ENCODE measurements at places on chromosomes 11 and 22. TPM values are rescaled to one million over a fixed set of nuclear protein-coding genes. Genes with fewer than 3 reads are reported as not detected.
A peak's percentile ranks its signal among the peaks of the same experiment; 100 is the strongest.

PRR33 gene
- polyA plus RNA-seq = not detected

RRM1 gene
- polyA plus RNA-seq = 25.9 TPM

CBY1 gene
- polyA plus RNA-seq = 4.5 TPM

- H3K36me3 ChIP-seq = no peaks in the 10 kb centered on the region
- peaks cover 10% of the 10 kb centered on the region for H3K4me1 ChIP-seq
- no peak overlapping the region for H3K27ac ChIP-seq
- no peak overlapping the region for H3K4me3 ChIP-seq
- peaks cover 4% of the 10 kb centered on the region for H3K27me3 ChIP-seq
- DNase-seq = no peak
Observed at GRCh38 chr11:70250876-70251658, 19.4 kb upstream of the PPFIA1 start.

EXPH5 gene
- 1.0 TPM for polyA plus RNA-seq

DNA sequence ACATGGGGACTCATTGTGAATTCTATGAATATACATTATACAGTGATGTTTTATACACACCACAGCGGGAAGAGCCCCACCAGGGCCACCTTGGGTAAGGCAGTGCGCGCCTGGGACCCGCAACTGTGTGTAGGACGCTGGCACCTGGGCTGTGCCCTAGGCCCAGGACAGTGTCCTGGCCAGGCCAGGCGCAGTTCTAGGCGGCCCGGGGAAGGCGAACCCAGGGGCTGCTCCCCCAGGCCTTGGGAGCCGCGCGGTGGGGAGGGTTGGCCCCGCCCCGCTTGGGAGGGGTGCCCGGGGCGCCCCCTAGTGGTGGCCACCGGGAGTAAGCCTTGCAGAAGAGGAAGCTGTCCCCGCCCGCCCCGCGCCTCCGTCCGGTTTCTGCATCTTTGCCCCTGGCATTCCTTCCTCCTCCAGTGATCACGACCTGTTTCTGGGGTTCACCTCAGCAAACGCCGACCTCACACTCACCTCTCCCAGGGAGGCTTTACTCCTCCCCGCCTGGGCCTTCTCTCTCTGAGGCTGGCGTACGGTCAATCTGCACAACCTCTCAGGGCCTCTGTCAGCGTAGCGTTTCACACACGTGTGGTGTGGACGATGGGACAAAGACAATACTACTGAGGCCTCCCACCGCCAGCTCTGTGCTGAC lies 9.5 kb upstream of the EHD1 start:
- peak overlapping the region; percentile 86 for H3K4me3 ChIP-seq
- peaks cover 6% of the 10 kb centered on the region for H3K27me3 ChIP-seq
- peak; percentile 84 for DNase-seq
- peaks cover 13% of the 10 kb centered on the region for H3K4me1 ChIP-seq
- H3K27ac ChIP-seq = peak overlapping the region; percentile 78

BDNF gene
- polyA plus RNA-seq = not detected

- H3K36me3 ChIP-seq = peaks cover 9% of the 10 kb centered on the region
- no peak for DNase-seq
- peaks cover 10% of the 10 kb centered on the region for H3K4me1 ChIP-seq
- no peak overlapping the region for H3K27ac ChIP-seq
- H3K27me3 ChIP-seq = no peaks in the 10 kb centered on the region
Observed at GRCh38 chr11:45215098-45215865, 68.8 kb downstream of the PRDM11 start.

ASCL2 gene
- 9.7 TPM for polyA plus RNA-seq

LMO1 gene
- polyA plus RNA-seq = not detected

CHRM1 gene
- polyA plus RNA-seq = not detected

SMARCB1 gene
- 40.3 TPM for polyA plus RNA-seq

DNA sequence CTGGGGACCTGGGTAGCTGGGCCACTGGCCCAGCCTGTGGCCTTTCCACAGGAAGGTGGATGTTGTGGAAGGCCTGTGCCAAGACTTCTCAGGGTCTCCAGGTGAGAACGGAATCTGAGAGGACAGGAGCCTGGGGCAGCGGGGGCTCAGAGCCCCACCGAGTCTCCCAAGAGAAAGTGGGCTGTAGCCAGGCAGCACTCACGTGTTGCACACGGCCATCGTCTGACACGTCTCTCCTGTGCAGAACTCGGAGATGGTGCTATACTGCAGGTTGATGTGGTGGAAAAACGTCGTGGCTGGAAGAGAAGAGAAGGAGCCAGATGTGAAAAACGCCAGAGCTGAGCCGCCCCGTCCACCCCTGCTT lies 6.4 kb downstream of the MOB2 start:
- no peak for DNase-seq
- no peaks in the 10 kb centered on the region for H3K27me3 ChIP-seq

- no peak overlapping the region for H3K27ac ChIP-seq
- no peak for DNase-seq
- H3K4me3 ChIP-seq = no peak overlapping the region
- no peaks in the 10 kb centered on the region for H3K4me1 ChIP-seq
Observed at GRCh38 chr11:16186680-16187079, 169.7 kb downstream of the SOX6 start.

OR51I1 gene
- polyA plus RNA-seq = not detected

OR52E8 gene
- polyA plus RNA-seq = not detected

GRCh38 chr11:66218846-66219620 lies 49.4 kb upstream of the RAB1B start:
- peaks cover 23% of the 10 kb centered on the region for H3K36me3 ChIP-seq
- H3K27me3 ChIP-seq = no peaks in the 10 kb centered on the region
- H3K4me3 ChIP-seq = no peak overlapping the region
- H3K4me1 ChIP-seq = peaks cover 16% of the 10 kb centered on the region
- DNase-seq = no peak
- no peak overlapping the region for H3K27ac ChIP-seq

DNA sequence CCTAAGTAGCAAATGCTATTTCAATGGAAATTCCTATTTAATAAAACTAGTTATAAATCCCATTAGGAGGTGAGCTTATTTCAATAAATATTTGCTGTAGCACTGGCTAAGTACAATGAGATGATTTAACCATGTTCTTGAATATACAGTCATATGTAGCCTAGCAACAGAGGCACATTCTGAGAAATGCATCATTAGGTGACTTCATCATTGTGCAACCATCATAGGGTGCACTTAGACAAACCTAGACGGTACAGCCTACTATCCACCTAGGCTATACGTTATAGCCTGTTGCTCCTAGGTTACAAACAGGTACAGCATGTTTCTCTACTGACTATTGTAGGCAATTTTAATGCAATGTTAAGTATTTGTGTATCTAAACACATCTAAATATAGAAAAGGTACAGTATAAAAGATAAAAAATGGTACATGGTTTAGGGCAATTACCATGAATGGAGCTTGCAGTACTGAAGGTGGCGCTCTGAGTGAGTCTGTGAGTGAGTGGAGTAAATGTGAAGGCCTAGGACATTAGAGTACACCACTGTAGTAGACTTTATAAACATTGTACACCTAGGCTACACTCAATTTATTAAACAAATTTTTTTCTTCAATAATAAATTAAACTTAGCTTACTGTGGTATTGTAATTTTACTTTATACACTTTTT lies 350.1 kb downstream of the CASP12 start:
- H3K4me3 ChIP-seq = no peak overlapping the region
- peaks cover 1% of the 10 kb centered on the region for H3K27me3 ChIP-seq

ARHGAP32 gene
- 0.23 TPM for polyA plus RNA-seq

SCUBE1 gene
- polyA plus RNA-seq = 0.16 TPM

CALCB gene
- not detected for polyA plus RNA-seq

- no peaks in the 10 kb centered on the region for H3K4me1 ChIP-seq
- DNase-seq = no peak
- H3K36me3 ChIP-seq = no peaks in the 10 kb centered on the region
Observed at GRCh38 chr11:76698321-76699043, 27.9 kb upstream of the LRRC32 start.

GRCh38 chr22:48919187-48919590 lies 908.5 kb downstream of the BRD1 start:
- peaks cover 13% of the 10 kb centered on the region for H3K27me3 ChIP-seq
- no peaks in the 10 kb centered on the region for H3K36me3 ChIP-seq
- peaks cover 1% of the 10 kb centered on the region for H3K4me1 ChIP-seq
- DNase-seq = no peak

CD248 gene
- polyA plus RNA-seq = not detected

HOATZ gene
- polyA plus RNA-seq = not detected

MPEG1 gene
- polyA plus RNA-seq = 13.2 TPM

RFPL1 gene
- not detected for polyA plus RNA-seq

- H3K4me3 ChIP-seq = no peak overlapping the region
- no peaks in the 10 kb centered on the region for H3K4me1 ChIP-seq
- H3K36me3 ChIP-seq = peaks cover 5% of the 10 kb centered on the region
Observed at GRCh38 chr11:47001781-47002181, 65.2 kb downstream of the CSTPP1 start.

- no peaks in the 10 kb centered on the region for H3K4me1 ChIP-seq
- H3K36me3 ChIP-seq = no peaks in the 10 kb centered on the region
- no peak overlapping the region for H3K27ac ChIP-seq
- H3K4me3 ChIP-seq = no peak overlapping the region
Observed at GRCh38 chr22:47432683-47433082, 670.2 kb downstream of the TBC1D22A start.

- no peaks in the 10 kb centered on the region for H3K36me3 ChIP-seq
- no peak for DNase-seq
- H3K27ac ChIP-seq = no peak overlapping the region
- peaks cover 2% of the 10 kb centered on the region for H3K27me3 ChIP-seq
Observed at GRCh38 chr11:35815556-35816315, 128.1 kb upstream of the LDLRAD3 start.

GRCh38 chr11:104134745-104135144 lies 29.2 kb downstream of the PDGFD start:
- H3K36me3 ChIP-seq = no peaks in the 10 kb centered on the region
- no peak overlapping the region for H3K27ac ChIP-seq
- H3K4me3 ChIP-seq = no peak overlapping the region
- H3K27me3 ChIP-seq = no peaks in the 10 kb centered on the region
- H3K4me1 ChIP-seq = peaks cover 86% of the 10 kb centered on the region

DNA sequence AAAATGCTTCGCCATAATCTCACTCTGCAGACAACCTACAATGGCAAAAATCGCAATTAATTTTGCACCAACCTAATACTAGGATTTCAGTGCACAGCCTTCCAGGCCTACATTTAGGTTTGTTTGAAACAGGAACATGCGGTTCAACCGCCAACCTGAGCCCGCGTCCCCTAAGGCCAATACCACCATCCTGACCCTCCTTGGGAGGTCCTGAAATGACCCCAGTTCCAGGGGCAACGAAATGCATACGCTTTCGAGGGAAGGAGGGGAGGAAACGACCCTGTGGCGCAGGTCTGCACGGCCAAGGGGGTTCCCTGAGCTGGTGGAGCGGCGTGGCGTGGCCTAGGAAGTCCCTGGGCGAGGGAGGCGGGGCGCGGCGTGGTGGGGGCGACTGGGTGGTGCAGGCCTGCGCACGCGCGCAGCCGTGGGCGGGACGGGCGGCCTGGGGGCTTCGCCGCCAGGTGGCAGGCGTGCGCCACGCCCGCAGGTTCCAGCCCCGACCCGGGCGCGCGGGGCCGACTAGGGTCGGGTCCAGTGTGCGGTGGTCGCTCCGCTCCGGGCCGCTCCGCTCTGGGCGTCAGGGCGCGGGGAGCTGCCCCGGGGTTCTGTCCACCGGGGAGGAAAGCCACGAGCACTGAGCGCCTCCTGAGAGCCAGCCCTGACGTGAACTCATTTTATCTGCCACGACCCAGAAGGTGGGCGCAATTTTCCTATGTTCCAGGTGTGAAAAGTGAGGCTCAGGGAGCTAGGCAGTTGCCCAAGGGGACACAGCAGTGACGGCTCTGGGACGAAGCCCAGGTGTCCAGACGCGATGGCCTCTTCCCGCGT lies 94.1 kb downstream of the SWAP70 start:
- DNase-seq = peak; percentile 90
- peak overlapping the region; percentile 72 for H3K27ac ChIP-seq
- peak overlapping the region; percentile 79 for H3K4me3 ChIP-seq
- peaks cover 34% of the 10 kb centered on the region for H3K4me1 ChIP-seq
- H3K27me3 ChIP-seq = peaks cover 8% of the 10 kb centered on the region
- no peaks in the 10 kb centered on the region for H3K36me3 ChIP-seq
